ENCODE measurements at places on chromosomes 1 and 21.

DNA sequence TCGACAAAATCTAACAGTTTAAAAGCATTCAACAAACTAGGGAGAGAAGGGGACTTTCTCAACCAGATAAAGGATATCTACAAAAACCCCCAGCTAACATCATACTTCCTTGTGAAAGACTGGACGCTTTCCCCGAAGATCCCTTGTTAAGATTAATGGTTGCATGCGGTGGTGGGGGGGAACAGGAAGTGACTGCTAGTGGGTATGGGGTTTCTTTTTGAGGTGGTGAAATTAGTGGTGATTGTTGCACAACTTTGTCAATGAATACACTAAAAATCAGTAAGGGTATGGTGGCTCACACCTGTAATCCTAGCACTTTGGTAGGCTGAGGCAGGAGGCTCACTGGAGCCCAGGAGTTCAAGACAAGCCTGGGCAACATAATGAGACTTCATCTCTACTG is 26.9 kb upstream of the EYA3 start:
- no peak for DNase-seq

GRCh38 chr1:67789551-67789950 is 43.7 kb downstream of the GNG12 start:
- DNase-seq, result no peak

GRCh38 chr1:169150641-169151337 is 44.3 kb downstream of the ATP1B1 start:
- DNase-seq, result no peak

- DNase-seq, result no peak
Measured at GRCh38 chr1:235225299-235225698, 64.2 kb upstream of the RBM34 start.

DNA sequence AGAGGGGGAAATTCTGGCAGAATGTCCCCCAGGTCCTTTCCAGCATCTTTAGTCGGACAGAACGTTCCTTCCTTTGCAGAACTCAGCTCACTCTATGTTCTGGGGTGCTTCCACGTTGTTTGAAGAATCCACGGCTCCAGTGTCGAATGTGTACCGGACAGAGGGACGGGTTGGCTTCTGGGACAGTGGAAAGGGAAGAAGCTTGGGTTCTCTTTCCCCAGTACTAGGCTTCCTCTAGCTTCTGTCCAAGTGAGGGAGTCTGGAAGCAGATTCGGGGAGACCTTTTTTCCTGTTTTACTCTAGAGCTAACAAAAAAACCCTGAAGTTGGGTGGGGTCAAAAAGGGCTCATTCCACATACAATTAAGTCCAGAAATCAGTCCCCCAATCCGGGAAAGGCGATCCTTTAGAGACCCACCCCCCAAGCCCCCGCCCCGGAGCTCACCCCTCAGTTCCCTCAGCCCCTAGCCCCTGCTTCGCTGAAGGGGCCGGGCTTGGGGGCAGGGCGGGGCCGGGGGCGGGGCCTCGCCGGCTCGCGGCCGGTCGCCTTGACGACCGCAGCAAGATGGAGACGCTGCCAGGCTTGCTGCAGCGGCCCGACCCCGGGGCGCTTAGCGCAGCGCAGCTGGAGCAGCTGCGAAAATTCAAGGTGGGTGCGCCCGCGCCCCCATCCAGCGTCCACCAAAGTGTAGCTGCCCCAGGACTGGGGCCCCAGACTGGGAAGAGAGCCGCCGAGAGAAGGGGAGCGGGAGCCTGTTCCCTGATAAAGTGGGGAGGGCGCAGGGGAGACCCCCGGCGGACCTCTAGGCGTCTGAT is at the start of gene RIIAD1:
Gene RIIAD1, plus strand, starts transcription at position 549 of the 814 bp plus-strand sequence. Its CDS starts 15 bp downstream, at position 564.
- DNase-seq, result no peak

GRCh38 chr1:20538227-20538626 is 14.1 kb upstream of the FAM43B start:
- no peak for DNase-seq

DNA sequence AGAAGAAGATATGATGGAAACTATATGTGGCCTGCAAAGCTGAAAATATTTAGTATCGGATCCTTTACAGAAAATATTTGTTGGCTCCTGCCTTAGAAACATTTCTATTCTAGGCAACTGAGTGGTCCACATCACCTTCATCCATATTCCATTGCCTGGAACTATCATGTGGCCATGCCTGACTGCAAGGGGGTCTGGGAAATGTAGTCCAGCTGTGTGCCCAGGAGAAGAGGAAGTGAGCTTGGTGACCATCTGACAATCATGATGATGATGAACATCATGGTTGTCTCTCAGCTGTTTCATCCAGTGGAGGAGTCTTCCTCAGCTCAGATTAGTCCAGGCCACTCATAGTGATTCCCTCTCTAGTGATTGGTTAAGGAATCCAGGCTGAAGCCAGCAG is 61.8 kb upstream of the IFNLR1 start:
- DNase-seq, result no peak

DNA sequence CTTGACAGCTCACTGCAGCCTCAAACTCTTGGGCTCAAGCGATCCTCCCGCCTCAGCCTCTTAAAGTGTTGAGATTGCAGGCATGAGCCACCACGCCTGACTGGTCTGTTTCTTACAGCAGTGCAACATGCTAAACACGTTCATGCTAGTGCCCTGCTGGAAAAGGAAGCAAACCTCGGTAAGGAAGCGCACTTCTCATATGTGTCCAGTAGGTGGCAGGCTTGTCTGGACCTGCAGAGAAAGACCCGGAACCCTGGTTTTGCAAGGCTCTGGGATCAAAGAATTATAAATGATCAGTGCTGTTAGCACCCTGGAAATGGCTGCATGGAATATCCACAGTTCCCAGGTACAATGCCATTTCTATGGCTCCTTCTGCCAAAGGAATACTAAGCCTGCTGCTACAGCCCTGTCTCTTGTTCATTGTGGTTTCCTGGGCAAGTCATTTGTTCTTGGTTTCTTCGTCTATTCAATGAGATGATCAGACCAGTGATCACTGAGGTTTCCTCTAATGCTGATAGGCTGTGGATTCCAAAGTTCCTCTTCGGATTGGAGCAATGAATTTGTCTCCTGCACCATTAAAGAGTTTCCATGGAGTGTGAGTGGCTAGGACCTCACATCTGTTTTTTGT is 15.9 kb downstream of the RNU5D-1 start:
- no peak for DNase-seq

DNA sequence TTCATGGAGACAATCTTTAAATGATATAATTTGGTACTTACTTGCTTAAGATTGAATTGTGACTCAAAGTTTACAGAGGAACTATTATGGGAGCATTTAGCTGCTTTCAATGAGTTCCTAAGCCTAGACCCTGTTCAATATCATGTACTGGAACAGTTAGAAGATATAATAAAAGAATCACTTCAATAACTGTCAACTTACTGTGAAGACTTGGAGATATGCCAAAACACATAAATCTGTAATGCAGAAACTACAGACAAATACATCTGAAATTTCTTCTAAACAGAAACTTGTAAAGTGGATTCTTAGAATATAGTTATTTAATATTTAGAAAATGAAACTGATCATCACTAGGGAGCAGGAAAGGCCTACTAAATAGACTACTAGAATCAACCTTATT is 259.3 kb downstream of the HLX start:
- no peak for DNase-seq

- DNase-seq, result no peak
Measured at GRCh38 chr1:168979276-168979675, 127.2 kb upstream of the ATP1B1 start.

DNA sequence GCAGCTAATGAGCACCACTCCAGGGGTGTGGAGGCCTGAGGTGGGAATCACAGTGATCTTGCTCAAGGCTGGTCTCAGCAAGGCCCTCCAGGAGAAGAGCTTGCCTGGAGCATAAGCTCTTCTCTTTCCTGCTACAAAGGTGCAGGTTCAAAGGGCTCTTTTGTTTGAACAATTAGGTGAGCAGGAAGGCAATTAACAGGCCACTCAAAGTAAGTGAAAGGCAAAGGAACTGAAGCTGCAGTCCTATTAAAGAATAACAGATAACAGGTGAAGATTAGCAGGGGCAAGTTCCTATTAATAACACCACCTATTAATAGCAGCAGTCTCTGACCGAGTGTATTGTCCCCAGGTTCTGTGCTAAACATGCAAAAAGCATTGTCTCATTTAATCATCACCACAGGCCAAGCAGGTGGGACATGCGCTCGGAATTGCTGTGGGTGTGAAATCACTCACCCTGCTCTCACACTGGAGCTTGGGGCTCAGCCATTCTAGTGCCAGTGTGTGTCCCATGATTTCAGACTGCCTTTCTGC is 113.8 kb downstream of the RHOU start:
- no peak for DNase-seq

DNA sequence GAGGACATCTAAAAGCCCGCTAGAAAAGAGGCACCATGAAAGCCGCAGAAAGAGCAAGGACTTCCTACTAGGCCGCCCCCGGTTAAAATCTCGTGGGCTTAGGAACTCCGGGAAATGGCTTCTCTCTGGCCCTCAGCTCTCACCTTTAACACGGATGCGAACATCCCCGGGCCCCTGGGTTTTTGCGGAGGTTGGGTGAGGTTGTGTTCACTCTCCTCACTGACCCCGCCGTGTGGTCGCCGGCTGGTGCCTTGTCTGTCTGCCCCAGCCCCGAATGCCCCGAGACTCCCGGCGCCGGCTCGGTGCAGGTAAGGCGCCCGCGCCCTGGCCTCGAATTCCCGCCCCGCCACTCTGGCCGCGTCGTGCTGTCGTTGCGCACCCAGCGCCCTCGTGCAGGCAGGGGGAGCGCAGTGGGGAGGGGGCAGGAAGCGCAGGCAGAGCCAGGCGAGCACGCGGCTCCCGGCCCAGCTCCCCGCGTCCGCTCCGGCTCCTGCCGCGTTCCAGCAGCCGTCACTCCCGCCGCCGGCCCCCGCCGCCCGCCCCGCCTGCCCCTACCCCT is at the start of gene SHISAL2A:
Gene SHISAL2A, plus strand, starts transcription at position 437 of the 559 bp plus-strand sequence. CDS start 326 bp downstream, outside the sequence.
- no peak for DNase-seq

- DNase-seq, result no peak
Measured at GRCh38 chr1:222886194-222886854, 71.5 kb downstream of the DISP1 start.
